Stimulated activated naive CD4-positive, alpha-beta T cell (primary cell): ENCODE measurements at places on chromosomes 12 and 14.

- no peak for DNase-seq
These were observed 82.9 kb downstream of the ACACB start for GRCh38 chr12:109199324-109199723.

DNA sequence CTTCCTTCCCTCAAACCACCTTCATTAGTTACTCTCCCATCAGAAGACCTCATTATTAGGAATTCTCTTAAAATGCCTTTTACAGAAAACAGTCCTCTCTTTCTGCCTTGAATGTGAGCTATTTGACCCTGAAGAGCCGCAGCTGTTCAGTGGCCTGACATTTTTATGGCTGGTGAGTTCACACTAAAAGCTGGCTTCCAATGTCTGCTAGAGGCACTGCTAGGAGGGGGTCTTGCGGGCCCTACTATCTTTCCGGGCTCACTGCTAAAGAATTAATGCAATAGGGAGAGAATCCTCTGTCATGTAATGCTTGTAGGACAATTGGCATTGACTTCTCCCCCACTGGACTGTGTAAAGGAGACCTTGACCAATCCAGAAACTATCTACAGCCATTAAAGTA lies 87.7 kb downstream of the GPR135 start:
- no peak for DNase-seq

- no peak for DNase-seq
These were observed 54.3 kb downstream of the PLEKHG7 start for GRCh38 chr12:92756898-92757596.

GRCh38 chr12:71060426-71060825 lies 97.4 kb downstream of the TSPAN8 start:
- no peak for DNase-seq
